ENCODE measurements at places on chromosomes 12 and 14.

DNA sequence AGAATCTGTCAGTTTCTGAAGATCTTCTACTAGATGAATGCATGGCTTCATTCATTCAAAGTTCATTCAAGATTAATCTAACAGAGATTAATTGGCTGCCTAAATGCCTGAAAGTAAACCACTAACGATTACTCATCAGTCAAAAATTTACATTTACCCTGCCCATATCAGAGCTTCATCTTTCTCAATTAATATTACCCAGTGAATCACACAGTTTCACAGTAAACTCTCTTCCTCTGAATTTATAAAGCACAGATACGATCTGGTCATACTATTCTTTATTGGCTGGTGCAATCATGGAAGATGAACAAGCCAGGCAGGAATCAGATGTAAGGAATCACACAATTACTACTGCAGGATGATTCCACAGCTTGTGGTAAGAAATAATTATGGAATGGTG, 377.7 kb downstream of the SLC16A7 start:
- DNase-seq, result no peak

DNA sequence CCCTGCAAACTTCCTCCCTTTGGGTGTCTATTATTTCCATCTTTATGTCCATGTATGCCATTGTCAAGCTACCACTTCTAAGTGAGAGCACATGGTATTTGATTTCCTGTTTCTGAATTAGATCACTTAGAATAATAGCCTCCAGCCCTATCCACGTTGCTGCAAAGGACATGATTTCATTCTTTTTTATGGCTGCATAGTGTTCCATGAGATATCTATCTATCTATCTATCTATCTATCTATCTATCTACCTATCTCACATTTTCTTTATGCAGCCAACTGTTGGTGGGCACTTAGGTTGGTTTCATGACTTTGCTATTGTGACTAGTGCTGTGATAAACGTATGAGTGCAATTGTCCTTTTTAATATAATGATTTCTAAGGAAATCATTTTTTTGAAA, 11.2 kb upstream of the MRPL42 start:
- DNase-seq, result no peak

GRCh38 chr12:116426391-116427136, 132.6 kb upstream of the MAP1LC3B2 start:
- DNase-seq, result no peak

GRCh38 chr12:120592121-120593049, 11.2 kb upstream of the POP5 start:
- DNase-seq, result no peak

GRCh38 chr12:30578426-30578825, 117.2 kb downstream of the IPO8 start:
- no peak for DNase-seq

DNA sequence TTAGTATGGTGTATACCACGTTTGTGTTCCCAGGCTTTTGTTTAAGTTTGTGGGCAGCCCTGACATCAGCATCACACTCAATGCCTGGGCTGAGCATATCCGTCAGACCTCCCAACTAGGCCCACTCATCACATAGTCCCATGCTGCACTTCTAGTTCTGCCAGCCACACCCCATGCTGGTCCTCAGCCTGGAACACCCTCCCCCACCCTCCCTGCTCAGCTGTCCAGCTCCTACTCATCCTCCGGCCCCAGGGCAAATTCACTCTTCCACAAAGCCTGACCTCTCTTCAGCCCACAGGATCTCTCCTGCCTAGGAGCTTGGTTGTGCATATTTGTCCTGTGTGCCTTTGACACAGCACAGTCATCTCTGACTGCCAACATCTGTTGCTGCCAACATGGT, 3.9 kb upstream of the ENDOU start:
- DNase-seq, result no peak

GRCh38 chr12:57832966-57833365, 13.6 kb downstream of the CTDSP2 start:
- no peak for DNase-seq

GRCh38 chr14:65170768-65171507, 68.6 kb upstream of the MAX start:
- DNase-seq, result peak; percentile 38

DNA sequence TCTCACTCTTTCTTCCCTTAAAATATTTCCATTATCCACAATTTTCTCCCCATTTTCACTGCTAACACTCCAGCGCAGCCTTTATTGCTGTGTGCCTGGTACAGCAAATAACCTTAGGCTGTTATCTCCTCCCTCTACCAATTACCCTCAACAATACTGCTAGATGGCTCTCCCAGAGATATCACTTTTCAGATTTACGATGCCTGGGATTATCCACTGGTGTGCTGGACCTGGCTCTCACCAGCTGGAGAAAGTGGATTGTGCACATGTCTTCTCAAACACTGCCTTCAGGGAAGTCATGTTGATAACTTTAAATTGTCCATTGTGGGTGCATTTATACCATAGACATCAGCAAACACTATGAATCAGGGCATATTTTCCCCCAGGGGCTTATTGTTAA, 101.9 kb upstream of the ADAMTS20 start:
- DNase-seq, result no peak

- no peak for DNase-seq
Observed at GRCh38 chr12:45969084-45969483, 21.3 kb downstream of the SCAF11 start.

- no peak for DNase-seq
Observed at GRCh38 chr14:52692248-52692962, 3.0 kb downstream of the ERO1A start.
